ENCODE measurements at places on chromosomes 12 and 14.
A peak's percentile ranks its signal among the peaks of the same experiment; 100 is the strongest.

DNA sequence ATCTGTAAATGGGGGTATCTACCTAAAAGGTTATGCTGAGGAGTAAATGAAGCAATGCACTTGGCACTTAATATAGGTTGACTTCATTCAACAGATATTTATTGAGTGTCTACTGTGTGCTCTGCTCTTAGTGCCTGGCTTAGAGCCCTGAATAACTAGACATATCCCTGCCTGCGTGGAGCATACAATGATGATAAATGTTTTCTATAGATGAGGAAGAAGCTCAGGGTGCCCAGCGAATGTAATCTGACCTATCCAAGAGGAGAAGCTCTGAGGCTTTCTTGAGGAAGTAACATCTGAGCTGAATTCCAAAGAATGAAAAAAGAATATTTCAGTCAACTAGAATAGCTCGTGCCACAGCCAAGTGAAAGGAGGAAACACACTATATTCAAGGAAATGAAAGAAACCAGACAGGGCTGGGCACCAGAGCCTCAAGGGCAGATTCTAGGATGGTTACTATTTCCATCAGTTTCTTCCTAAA lies 17.9 kb upstream of the HIGD1C start:
- DNase-seq, result no peak

DNA sequence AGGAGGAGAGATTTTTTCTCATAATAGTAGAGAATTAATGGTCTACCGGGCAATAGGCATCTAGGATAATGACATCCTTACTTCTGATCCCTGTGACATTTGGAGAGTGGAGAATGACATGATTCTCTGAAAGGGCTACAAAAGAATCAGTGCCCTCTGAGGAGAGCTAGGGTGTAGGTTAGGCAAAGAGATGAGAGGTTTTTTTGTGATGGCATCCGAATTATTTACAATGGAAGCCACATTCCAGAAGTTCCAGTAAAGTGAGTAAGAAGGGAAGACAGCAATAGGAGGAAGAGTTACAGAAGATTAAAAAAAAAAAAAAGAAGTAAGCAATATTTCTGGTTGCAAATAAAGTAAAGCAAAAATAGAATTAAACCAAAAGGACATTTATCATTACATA lies 478.0 kb downstream of the RMST start:
- DNase-seq, result no peak

DNA sequence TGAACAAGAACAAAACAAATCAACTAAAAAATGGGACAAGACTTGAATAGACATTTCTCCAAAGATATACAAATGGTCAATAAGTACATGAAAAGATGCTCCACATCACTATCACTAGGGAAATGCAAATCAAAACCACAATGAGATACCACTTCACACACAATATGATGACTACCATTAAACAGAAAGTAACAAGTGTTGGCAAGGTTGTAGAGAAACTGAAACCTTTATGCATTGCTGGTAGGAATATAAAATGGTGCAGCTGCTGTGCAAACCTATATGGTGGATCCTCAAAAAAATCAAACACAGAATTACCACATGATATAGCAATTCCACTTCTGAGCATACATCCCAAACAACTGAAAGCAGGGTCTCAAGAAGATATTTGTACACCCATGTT lies 5.2 kb downstream of the SMAGP start:
- DNase-seq, result no peak

GRCh38 chr14:94489336-94489735 lies 13.3 kb upstream of the SERPINA9 start:
- DNase-seq, result no peak

- no peak for DNase-seq
Measured at GRCh38 chr14:55121628-55122439, 7.2 kb upstream of the LGALS3 start.

GRCh38 chr14:95353664-95354063 lies 34.0 kb upstream of the CLMN start:
- DNase-seq, result no peak

DNA sequence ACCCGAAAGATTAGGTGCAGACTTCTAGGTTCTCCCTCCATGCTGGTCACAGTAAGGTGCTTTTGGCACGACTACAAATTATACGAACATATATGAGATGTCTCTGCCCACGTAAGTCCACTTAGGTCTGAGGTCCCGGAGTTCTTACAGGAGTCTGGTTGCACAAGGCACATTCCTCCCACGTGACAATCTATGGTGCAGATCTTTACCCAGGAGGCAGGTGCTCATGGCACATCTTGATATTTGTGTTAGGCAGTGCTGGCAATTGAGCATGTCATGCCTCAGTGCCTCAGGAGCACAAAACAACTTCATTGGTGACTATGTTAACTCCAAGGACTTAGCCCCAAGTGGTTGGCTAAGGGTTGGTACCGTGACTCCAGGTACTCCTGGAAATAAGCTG lies 92.0 kb upstream of the AMN1 start:
- DNase-seq, result no peak

DNA sequence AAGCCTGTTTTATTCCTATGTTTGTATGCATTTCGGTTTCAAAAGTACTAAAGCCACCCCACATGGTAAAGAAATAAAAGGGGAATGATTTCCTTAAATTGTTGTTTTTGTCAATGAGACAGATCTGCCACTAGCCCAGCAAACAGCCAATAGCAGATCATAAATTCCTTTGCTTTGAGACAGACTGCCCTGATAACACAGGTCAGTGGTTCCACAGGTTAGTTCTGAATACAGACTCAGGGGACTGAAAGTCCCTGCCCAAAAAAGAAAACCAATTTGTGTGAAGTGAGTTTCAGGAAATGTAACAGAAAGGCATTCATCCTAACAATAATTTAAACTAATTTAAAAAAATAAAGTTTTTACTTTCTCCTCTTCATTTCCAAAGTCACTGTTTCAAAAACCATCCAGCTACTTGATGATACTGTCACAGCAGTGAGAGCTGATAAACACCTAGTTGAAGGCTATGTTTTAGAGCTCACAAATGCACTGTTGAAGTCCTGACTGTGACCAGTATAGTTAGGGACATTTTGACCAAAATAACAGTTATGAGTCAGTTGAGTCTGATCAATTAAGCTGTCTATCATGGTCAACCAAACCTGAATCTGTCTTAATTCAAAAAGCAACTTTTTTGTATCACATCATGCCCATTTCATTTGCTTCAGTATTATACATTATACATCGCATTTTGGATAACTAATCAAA lies 77.7 kb downstream of the LGR5 start:
- no peak for DNase-seq

GRCh38 chr12:40903040-40903439 lies 210.8 kb downstream of the CNTN1 start:
- DNase-seq, result no peak

GRCh38 chr14:71932229-71932981 lies at the start of gene RGS6:
Gene RGS6 (plus strand): TSS chr14:71932429.
- peak; percentile 52 for DNase-seq

DNA sequence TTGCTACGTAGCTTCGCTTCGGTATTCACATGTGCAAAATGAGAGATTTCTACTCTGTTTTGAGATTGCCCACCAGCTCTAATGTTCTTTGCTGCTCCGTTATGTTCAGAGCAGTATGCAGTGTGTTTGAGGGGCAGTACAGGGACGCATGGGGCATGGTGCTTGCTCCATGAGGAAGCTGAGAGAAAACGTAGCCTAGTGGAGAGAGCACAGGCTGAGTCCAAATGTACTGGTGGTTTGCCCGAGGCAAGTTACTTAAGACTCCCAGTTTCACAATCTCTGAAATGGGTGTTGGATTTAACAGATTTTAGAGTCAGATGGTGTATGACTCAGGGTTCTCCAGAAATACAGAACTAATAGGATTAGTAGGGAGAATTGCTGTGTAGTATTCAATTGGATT lies 310.5 kb downstream of the ETNK1 start:
- no peak for DNase-seq
